HCT116 (cell line): ENCODE measurements at places on chromosomes 5 and 9. TPM values are rescaled to one million over a fixed set of nuclear protein-coding genes. Genes with fewer than 3 reads are reported as not detected.

The NR4A3 gene
- 0.86 TPM for total RNA-seq

The WDR31 gene
- total RNA-seq = 5.9 TPM

The GADD45G gene
- not detected for total RNA-seq

DNA sequence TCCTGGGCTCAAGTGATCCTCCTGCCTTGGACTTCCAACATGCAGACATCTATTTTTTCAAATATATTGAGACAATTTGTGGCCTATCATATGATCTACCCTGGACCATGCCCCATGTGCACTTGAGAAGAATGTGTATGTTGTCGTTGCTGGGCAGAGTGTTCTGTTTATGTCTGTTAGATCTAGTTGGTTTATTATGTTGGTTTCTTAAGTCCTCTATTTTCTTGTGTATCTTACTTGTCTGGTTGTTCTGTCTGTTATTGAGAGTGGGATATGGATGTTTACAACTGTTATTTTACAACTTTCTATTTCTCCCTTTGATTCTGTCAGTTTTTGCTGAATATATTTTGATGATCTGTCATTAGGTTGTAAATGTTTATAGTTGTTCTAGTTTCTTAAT lies 10.2 kb upstream of the TMEM171 start:
- DNase-seq = no peak

DNA sequence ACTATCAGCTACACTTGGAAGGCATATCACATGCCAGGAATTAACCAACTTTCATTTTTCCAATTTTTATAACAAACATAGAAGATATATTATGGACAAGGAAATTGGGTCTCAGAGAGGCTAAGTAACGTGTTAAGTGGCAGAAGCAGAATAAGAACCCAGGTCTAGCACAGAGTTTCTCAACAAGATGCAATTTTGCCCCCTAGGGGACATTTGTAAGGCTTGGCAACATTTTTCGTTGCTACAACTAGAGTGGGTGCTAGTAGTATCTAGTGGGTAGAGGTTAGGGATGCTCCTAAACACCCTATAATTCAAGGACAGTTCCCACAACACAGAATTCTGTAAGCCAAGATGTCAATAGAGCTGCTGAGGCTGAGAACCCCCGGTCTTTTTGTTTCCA lies 180.6 kb downstream of the SNCAIP start:
- DNase-seq = peak; percentile 24

- no peak for DNase-seq
Measured at GRCh38 chr9:117465706-117466105, 50.8 kb upstream of the ASTN2 start.

- no peak for DNase-seq
Measured at GRCh38 chr5:134459010-134459403, 47.3 kb upstream of the CDKN2AIPNL start.
